Activated effector memory CD4-positive, alpha-beta T cell treated with Interleukin-2 at 50 U/mL for 16 hours (primary cell): ENCODE measurements at places on chromosomes 2 and 18.

GRCh38 chr2:167049659-167050058 lies 161.4 kb downstream of the XIRP2 start:
- no peak for DNase-seq

- DNase-seq = no peak
Observed at GRCh38 chr2:170145191-170145590, 32.8 kb upstream of the MYO3B start.

GRCh38 chr2:198991431-198991830 lies 466.3 kb downstream of the SATB2 start:
- no peak for DNase-seq

GRCh38 chr2:66236067-66236685 lies 198.7 kb upstream of the MEIS1 start:
- DNase-seq = no peak

DNA sequence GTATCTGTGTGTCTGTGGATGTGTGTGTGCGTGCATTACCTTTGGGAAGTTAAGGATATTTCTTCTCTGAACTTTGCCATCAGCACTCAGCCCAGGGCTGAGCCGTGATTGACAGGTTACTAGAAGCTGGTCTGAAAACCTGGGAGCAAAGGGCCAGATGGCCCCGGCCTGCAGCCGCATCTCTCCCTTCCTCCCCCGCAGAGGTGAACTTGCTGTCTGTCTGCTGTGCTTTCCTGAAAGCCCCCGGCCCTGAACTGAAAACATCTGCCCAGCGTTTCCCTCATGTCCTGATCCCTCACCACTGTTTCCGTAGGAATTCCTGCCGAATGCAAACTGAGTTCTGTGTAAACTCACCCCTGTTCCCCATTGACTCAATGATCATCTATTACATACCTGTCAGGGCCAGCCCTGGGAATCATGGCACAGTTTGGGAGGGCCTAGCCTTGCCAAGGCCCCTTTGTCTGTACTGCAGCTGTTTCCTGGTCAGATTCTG lies 45.8 kb downstream of the MYCN start:
- no peak for DNase-seq

GRCh38 chr18:25253136-25253535 lies 98.8 kb downstream of the ZNF521 start:
- DNase-seq = no peak

GRCh38 chr2:119487434-119488244 lies 36.6 kb downstream of the SCTR start:
- no peak for DNase-seq
